ENCODE measurements at places on chromosomes 6 and 20.

DNA sequence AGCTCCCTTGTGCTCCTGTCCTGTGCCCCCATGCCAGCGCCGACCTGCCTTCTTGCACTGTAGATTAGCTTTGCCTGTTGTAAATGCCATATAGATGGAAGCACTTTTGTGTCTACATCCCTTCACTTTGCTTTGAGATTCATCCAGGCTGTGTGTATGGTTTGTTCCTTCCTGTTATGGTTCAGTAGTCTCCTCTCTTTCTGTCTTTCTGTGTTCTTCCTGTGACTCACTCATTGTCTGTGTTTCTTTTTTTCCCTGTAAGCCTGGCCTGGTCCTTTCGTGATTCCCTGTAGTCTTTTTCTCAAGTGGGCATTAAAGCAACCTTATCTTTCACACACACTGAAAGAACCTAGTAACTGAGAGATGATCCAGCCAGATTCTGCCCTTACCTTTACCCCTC is 66.6 kb downstream of the JARID2 start:
- peak; percentile 58 for DNase-seq

GRCh38 chr6:135905604-135906300 is 54.3 kb downstream of the PDE7B start:
- no peak for DNase-seq

- DNase-seq: peak; percentile 55
These were observed 36.1 kb downstream of the PREX1 start for GRCh38 chr20:48791666-48792071.

DNA sequence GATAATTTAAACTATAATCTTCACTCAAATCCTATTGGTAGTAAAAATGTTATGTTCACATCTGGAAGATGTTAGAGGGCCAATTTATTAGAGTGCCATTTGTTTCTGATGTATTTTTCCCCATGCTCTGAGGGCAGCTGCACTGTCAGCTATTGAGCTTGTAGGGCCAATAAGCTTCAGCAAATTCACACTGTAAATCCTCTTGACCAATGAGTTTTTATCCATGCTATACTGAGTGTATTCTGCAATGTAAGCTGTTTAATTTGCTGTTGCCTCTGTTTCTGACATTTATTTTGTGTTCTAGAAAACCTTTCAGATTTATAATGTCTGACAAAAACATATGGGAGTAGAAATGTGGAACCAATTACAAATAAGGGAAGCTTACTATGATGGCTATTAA is 62.6 kb downstream of the OGFRL1 start:
- no peak for DNase-seq

DNA sequence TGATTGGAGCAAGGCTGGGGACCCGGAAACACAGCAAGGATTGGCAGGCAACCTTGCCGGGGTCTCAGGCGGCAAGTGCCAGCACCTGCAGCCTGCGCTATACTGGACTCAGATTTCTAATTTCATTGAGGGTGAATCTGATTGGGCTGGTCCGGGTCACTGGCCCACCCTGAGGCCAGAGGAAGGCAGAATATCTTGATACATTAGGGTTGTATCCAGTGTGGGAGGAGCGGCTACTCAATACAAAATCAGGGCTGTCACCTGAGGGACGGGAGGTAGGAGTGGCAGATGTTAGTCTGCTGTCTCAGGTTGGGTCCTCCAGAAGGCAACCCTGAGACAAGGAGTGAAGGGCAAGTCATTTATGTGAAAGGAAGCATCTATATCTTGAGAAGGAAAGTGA is 40.7 kb downstream of the BFSP1 start:
- no peak for DNase-seq

DNA sequence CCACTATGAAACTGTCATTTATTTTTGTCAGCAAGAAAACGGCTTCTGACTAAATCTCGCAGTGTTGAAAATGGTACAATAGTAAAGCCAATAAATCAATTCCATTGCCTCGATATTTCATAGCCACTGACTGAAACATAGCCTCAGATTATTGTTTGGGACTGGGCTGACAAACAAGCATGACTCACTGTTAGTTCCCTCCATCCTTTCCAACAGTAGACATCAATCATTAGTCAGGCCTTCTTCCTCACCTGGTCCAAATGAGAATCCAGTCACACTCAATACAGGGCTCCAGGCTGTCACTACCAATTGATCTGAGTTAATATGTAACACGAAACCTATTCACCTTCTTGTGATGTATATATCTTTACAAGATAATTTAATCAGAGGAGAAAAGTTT is 66.1 kb downstream of the ADGRB3 start:
- no peak for DNase-seq

DNA sequence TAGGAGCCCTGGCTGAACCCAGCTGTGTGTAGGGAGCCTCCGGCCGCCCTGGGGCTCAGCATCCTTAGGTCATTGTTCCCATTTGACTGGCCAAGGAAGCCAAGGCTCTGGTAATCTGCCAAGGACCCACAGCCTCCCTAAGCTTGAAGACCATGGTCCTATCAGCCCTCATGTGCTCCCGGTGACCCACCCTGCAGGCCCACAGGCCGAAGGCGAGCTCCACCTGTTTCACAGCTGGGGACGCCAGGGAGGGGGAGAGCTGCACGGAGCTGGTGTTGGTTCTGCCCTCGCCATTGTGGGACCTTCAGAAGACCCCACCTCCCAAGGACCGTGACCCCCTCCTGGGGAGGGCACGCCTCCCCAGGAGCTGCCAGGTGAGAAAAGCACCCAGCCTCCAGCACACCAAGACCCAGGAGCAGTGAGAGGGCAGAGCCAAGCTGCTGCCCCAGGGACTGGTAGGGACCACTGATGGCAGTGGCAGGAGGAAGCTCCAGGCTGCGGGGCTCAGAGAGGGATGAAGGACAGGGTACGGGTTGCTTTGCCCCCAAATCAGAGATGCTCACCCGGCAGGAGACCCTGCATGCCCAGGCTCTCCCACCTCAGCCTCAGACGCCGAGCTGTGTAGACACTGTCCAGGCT is 30.7 kb upstream of the MRGBP start:
- DNase-seq: no peak

DNA sequence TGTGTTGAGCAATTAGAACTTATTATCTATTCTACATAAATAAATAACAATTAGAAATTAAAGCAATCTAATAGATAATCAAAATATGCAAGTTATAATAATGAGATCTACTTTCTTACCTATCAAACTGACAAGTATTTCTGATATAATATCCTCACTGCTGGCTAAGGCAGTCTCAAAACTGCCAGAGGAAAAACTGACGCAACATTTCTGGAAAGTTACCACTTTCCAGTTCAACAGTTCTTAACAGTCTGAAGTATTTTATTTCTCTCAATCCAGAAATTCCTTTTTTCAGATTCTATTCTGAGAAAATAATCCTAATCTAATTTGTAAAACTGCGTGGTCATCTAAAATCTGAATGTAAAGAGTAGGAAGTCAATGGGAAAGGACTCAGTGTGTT is 121.0 kb downstream of the TRDN start:
- no peak for DNase-seq

DNA sequence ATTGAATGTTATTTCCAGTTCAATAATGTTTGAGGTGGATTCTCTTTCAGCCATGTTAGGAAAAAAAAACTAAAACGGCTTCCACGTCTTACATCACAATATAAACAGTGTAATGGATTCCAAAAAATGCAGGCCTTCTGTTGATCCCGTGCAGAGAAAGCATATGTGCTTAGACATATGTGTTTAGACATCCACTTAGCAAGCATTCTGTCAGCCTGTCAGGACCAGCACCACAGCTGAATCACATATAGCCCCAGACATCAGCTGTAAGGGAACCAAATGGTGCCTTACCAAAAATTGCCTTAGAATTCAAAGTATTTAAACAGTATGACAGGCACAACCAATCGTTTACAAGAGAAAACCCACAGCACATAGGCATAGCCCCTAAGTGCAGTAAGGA is 304.9 kb downstream of the EYA4 start:
- peak; percentile 84 for DNase-seq

DNA sequence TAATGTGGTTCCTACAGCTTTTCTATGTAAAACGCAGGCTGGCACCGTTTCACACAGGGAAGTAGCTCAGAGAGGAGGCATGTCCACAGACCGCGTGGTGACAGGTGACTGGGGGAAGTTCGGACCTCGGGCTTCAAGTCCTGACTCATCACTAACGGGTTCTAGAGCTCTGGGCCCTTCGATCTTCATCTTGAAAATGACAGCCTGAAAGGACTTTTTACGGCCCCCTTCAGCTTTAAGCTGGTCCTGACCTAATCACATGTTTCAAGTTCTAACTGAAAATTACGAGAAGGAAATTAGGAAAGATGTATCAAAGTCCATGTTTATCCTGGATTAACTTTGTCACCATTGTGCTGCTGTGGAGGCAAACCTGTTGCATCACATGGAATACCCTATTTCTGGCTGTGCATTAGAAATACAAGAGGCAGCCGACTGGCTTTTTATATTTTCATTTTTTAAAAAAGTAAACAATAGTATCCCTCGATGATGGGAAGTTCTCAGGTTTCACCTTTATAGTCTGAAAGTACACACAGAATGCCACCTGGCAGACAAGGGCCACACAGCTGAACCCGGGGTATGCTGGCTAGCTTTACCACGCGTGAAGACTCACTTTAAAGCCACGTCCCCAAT is 2.0 kb downstream of the MAN1A1 start:
- DNase-seq: no peak

DNA sequence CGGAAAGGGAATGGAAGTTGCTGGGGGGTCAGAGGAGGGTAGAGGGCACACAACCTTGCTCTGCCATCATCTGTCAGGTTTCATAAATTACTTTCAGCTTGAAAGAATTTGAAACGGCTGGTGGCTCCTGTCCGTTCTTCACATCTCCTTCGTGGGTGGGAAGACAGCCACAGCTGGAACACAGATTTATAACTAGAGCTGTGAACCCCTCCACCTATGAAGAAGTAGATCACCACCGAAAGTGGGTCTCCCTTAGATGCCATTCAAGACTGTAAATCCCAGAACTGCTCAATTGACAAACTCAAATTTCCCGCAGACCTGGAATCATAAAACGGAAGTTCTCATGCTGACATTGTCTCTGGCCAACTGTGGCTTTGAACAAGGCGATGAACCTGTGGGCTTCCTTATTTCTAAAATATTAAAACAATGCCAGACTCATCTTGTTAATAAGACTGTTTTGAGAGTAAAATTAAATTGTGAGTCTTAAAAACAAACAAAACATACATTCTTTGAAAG is 65.3 kb downstream of the BTBD3 start:
- DNase-seq: no peak

GRCh38 chr20:38061109-38061508 is 27.6 kb downstream of the RPRD1B start:
- DNase-seq: no peak

DNA sequence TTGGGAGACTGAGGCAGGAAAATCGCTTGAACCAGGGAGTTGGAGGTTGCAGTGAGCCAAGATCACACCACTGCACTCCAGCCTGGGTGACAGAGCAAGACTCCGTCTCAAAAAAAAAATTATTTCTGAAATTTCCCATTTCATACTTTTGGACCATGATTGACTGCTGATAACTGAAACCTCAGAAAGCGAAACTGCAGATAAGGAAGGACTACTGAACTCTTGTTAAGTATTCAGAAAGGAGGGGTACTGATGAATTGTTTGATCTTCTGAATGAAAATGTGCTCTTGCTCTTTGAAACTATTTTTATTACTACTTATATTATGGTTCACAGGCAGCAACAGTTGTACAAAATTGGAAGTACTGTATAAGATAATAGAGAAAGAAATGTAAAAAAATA is 69.0 kb downstream of the HDGFL1 start:
- DNase-seq: no peak
